Forelimb muscle (tissue), 1 donor: ENCODE measurements at places on chromosomes 16 and 17. TPM values are rescaled to one million over a fixed set of nuclear protein-coding genes. Genes with fewer than 3 reads are reported as not detected.
A peak's percentile ranks its signal among the peaks of the same experiment; 100 is the strongest.

GRCh38 chr17:64270885-64271284 lies 7.8 kb upstream of the TEX2 start:
- DNase-seq = no peak

- no peak for DNase-seq
Measured at GRCh38 chr16:2846511-2847310, 11.3 kb downstream of the PRSS22 start.

DNA sequence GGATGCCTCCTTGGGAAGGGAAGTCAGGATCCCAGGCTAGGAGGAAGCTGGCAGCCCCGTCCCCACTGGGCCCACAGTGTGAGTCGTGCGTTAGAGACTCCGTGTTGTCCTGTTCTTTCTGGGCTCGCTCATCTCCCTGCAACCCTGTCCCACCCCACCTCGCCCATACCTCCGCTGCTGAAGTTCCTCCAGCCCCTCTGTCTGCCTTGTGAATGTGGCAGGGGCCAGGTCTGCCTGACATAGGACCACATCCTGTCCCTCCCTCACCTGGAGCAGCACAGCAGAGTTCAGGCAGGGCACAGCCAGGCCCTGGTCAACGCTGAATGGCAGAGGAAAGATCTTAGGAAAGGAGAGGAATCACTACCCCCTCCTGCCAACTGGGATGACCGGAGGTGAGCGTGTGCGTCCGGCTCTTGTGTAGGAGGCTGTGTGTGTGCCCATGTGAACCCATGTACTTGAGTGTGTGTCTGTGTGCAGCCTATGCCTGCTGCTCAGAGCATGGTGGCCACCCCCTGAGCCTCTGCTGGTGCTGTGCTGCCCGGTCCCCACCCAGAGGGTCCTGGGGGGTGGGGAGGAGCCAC lies 12.8 kb downstream of the KCNJ18 start:
- no peak for DNase-seq

- peak; percentile 28 for DNase-seq
Measured at GRCh38 chr16:19375561-19376158, 42.0 kb upstream of the TMC5 start.

DNA sequence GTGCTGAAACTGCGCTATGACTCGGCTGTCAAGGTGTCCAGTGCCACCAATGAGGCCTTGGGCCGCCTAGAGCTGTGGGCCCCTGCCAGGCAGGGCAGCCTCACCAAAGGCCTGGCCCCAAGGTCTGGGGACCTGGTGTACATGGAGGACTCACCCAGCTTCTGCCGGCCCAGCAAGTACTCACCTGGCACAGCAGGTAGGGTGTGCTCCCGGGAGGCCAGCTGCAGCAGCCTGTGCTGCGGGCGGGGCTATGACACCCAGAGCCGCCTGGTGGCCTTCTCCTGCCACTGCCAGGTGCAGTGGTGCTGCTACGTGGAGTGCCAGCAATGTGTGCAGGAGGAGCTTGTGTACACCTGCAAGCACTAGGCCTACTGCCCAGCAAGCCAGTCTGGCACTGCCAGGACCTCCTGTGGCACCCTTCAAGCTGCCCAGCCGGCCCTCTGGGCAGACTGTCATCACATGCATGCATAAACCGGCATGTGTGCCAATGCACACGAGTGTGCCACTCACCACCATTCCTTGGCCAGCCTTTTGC lies 25.0 kb downstream of the WNT9B start:
- DNase-seq = no peak

- DNase-seq = no peak
Measured at GRCh38 chr16:85536411-85537330, 76.5 kb upstream of the GSE1 start.

DNA sequence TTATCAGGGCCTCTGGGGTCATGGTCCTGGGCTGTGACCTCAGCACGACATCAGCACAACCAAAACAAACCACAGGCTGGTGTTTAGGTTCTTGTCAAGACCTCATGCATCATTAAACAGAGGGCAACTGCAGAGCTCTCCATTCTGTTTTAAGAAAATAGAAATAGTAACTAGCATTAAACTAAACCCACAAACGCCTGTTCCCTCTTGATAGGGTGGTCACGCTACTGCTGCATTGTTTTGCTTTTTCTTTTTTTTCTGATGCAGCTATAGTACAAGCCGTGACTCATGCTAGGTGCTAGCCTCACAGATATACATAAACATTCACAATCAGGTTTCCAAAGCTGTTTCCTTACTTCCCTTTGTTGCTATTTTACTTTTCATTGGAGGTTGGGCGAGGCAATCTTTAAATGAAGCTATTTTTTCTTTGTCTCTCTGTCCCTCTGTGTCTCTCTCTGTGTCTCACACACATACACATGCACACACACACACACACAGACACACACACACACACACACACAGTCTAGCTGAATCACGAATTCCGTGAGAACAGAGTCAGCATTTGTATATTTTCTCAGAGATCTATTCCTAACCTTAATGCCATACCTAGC lies 310.3 kb downstream of the CDH13 start:
- DNase-seq = no peak

DNA sequence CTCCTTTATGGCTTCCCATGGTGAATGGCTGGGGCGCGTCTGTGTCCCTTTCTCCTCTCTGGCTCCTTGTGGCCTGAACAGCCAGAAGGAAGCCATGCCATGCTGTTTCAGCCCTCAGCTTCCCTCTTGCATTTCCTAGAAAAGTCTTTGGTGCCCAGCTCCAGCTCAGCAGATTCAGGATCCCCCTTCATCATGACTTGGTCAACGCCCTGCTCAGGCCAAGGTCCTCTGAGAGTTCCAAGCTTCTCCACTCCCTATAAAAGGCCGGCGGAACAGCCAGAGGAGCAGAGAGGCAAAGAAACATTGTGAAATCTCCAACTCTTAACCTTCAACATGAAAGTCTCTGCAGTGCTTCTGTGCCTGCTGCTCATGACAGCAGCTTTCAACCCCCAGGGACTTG lies at the start of gene CCL13:
Gene CCL13 (plus strand): TSS at position 287 of the 400 bp plus-strand sequence. CDS start 47 bp downstream, at position 334.
- no peak for DNase-seq

GRCh38 chr17:70169709-70170597 lies 621 bp downstream of the KCNJ2 start:
- DNase-seq = no peak

DNA sequence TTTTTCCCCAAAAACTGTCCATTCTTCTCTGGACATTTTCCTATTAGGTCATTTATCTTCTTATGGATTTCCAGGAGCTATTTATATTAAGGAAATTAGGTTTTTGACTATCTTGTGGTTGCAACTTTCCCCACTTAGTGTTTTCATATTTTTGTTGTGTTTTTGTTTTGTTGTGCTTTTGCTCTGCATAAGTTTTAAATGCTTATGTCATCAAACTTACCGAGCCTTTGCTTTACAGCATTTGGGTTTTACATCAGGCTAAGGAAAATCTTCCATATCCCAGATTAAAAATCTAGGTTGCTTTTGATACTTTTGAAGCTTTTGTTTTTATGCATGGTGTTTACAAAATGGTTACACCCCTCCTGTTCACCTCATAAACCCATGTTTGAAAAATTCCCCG lies 27.5 kb downstream of the MAF start:
- DNase-seq = no peak

GRCh38 chr16:85333337-85333736 lies 221.1 kb upstream of the CIBAR2 start:
- no peak for DNase-seq

DNA sequence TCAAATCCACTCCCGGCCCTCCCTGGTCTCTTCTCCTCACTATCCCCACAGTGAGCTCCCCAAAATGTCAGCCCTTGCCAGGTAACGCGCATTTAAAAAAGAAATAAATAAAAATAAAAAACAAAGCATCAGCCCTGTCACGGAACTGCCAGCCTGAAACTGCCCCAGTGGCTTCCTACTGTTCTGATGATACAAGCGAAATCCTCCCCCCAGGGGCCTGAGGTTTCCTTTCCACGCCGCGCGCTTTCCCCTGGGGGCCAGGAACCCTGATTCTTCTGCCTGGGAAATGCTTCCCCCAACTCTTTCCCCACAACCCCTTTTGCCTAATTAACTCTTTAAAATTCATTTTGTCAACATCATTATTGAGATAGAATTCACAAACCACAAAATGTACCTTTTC lies 12.2 kb upstream of the RPH3AL start:
- no peak for DNase-seq

- no peak for DNase-seq
Measured at GRCh38 chr17:80095038-80095843, 6.1 kb upstream of the GAA start.

- DNase-seq = no peak
Measured at GRCh38 chr17:49523706-49524472, 28.8 kb downstream of the NGFR start.

DNA sequence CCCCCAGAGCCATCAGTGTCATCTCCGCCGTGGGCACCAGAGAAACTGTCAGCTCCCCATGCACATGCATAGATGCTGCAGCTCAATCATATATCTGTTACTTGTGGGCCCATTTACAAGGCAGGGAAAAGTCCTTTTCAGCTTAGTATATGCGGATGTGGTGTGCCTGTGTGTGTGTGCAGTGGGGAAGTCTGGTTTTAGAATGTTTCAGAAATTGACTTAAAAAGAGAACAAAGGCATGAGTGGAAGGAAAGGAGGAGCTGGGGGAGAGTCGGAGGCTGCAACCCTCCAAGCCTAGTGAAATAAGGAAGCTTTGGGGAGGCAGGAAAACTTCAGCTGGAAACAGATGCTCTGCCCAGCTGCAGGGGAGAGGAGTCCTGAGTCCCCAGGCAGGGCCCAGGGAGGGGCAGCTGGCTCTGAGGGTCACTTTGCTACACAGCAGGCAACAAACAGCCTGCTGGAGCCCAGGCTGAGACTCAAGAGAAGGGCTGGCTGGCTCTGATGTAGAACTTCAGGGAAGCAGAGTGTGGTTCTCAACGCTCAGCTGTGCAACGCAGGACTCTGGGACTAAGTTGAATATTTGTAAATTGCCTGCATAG lies 11.1 kb upstream of the CD300LD start:
- DNase-seq = no peak

DNA sequence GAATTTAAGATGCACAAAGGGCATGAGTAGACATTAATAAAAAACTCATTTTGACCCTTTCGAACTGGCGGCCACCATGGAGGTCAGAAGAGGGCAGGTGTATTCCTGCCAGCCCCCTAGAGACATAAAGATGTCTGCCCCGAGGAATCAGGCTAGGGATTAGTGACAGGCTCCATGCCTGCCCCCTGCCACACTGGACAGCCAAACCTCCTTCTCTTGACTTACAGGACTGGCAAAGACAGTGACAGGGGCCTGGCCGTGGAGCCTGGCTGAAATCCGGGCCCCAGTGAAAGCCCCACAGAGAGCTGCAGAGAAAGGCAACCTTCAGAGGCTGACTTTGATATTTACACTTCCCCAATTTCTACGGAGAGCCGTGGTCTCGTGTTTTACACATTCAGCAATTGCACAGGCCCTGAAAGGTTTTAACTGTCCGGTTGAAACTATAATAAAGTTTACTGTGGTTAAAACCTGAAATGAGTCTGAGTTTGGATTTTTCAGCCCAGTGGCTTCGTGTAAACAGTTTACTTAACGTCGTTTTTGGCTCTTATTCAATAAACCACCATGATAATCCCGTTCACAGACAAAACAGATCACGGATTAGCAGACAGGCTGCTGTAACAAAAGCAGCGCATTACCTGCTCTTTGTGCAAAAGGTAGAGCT lies 243.9 kb upstream of the MYOCD start:
- no peak for DNase-seq

DNA sequence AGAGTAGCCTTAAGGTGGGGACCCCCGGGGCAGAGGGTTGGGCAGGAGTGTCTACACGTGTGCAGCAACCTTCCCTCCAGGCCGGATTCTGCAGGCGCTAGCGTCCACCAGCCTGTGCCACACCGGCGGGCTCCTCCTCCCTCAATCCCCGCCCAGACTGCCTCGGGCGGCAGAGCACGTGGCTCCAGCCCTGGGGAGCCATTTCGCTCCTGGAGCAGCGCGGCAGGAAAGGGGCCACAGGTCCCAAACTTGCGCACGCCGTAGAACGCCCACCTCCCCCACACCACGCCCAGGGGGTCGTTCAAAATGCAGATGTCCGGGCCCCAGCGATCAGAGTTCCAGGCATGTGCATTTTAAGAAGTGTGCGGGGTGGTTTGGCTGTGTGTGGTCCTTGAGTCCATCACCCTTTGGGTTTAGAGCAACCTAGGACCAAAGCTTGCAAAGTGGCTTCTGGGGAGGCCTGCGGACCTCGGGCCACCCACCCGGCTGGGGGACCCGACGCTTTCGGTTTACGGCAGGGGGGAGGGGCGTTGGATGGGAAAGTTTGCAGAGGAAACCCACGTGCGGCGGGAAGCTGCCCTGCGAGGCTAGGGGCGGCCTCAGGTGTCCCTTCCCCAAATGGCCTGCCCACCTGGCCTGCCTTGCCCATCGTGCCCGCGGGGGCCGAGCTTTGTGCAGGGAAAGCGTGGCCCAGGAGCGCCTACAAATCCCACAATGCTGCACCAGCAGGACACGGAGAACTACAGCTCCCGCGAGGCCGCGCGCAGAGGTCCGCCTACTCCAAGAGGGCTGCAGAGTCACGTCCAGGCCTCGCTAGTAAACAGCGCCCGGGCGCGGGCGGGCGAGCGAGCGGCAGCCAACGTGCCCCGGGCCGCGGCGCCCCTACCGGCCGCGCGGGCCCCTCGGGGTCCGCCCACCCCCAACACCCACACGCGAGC lies 1.4 kb downstream of the TFAP4 start:
- DNase-seq = peak; percentile 77

- DNase-seq = no peak
Measured at GRCh38 chr17:4144422-4144747, 1.4 kb downstream of the CYB5D2 start.

DNA sequence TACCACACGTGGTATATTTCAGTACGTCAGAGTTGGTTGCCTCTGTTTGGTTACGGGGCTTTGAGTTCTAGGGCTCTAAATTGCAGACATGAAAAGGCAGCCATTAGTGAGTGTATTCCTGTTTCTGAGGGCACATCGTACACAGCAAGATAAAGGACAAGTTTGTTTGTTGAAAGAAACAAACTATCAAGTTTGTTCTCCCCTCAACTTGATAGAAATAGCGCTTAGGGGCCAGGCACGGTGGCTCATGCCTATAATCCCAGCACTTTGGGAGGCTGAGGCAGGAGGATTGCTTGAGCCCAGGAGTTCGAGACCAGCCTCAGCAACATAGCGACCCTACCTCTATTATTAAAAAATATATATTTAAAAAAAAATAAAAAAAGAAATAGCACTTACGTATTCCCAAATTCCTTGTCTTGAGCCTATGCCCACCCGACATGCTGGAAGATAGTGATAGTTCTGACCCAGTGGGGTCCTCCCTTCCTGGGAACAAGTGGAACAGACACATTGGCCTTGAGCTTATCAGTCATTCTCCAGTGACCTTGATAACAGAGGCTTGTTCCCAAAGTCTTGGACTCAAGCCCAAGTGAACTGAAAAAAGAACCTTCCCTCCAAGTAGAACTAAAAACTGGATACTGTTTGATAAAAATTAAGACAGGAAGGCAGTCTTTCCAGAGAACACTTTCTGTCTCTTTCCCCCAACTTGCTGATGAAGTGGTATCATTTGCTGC lies 139.9 kb upstream of the CACNG3 start:
- no peak for DNase-seq

GRCh38 chr17:40718930-40719329 lies 15.4 kb upstream of the KRT24 start:
- no peak for DNase-seq

GRCh38 chr17:79980246-79981043 lies 55.2 kb downstream of the TBC1D16 start:
- DNase-seq = no peak

GRCh38 chr17:51540151-51540550 lies 279.8 kb downstream of the UTP18 start:
- no peak for DNase-seq

GRCh38 chr16:25045696-25046381 lies 30.7 kb upstream of the ARHGAP17 start:
- DNase-seq = no peak

Gene WFIKKN1
- polyA plus RNA-seq = 0.76 TPM

Gene CRHR1
- polyA plus RNA-seq = 0.62 TPM

Gene ZNF287
- polyA plus RNA-seq = 5.9 TPM

Gene ZP2
- polyA plus RNA-seq = 0.14 TPM

Gene ACSM2A
- 0.35 TPM for polyA plus RNA-seq

Gene STX8
- polyA plus RNA-seq = 40.5 TPM

Gene TLCD3B
- polyA plus RNA-seq = 1.3 TPM
